ENCODE measurements at places on chromosomes 4 and X.

- DNase-seq: peak; percentile 68
Observed at GRCh38 chrX:102345916-102346315, 93.9 kb downstream of the NXF2B start.

DNA sequence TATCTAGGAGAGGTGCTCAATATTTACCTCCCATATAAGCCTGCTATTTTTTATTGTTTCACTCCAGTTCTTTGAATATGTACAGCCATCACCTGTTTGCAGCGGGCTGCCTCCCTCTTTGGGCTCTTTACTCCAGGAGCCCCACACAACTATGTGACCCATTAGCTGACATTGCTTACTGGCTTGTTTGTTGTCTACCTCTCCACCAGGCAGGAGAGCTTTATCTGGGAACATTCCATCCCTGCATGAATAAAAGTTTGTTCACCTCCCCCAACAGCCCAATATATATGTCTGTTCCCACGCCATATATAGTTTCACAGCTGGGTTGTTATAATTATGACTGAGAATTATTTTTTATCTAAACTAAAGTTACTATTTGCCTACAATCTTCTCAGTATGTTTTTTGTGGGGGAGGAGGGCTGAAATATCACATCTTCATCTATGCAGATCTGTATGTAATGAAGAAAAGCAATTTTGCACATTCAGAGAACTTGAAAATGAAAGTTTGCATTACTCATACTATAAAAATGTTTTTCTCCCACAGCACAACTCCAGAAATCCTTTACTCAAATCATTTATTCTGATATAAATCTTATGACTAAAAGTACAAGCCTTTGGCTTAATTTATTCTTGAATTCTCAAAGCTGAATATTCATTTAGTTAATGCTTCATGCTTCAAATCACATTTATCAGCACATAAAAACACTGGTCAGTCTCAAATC is 61.2 kb upstream of the DAPP1 start:
- no peak for DNase-seq

DNA sequence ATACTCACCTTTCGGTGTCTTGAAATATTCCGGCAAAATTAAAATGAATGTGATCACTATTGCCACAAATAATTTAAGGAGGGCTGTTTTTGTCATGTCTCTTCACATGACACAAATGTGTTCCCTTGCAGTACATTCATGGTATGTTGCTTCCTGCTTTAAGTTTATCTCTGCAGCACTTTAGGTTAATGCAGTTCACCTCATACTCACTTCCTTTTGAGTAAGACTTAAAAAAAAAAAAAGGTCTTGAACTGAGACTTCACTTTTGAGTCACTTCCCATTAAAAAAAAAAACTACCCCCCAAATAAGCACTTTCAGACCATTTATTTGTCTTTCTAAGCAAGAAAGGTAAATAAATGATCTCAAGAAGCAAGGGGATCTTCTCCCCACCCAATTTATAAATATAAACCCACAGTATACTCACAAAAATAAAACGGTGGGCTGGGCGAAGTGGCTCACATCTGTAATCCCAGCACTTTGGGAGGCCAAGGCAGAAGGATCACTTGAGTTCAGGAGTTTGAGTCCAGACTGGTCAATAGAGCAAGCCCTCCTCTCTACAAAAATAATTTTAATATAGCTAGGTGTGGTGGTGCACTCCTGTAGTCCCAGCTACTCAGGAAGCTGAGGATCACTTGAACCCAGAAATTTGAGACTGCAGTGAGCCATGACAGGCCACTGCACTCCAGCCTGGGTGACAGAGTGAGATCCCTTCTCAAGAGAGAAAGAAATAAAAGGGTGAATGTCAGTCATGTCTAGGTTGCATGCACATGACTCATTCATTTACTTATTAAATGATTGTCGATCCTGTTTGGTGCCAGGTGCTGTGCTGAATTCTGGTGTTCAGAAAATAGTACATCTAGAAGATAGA is at the start of gene TMEM156:
Gene TMEM156 (minus strand): TSS at position 192 of the 868 bp plus-strand sequence. CDS start 96 bp downstream, at position 96.
- DNase-seq: peak; percentile 38

GRCh38 chr4:17475481-17475880 is 36.4 kb downstream of the QDPR start:
- no peak for DNase-seq

GRCh38 chr4:8316251-8316771 is 46.8 kb downstream of the HTRA3 start:
- DNase-seq: no peak

- no peak for DNase-seq
Observed at GRCh38 chr4:15286041-15286440, 141.8 kb upstream of the C1QTNF7 start.

All from stimulated activated naive CD8-positive, alpha-beta T cell treated with anti-CD3 and anti-CD28 coated beads, Interleukin-15, Interleukin-2, amounts not matched to agents 100 U/mL and 50 U/mL, for 24 hours (primary cell).